ENCODE measurements at places on chromosomes 3 and 15. TPM values are rescaled to one million over a fixed set of nuclear protein-coding genes. Genes with fewer than 3 reads are reported as not detected.

The ZBBX gene
- total RNA-seq, result 1.0 TPM

The GOLGA6L4 gene
- not detected for total RNA-seq

GRCh38 chr3:67601919-67602608 lies 52.3 kb downstream of the SUCLG2 start:
- no peak for DNase-seq

DNA sequence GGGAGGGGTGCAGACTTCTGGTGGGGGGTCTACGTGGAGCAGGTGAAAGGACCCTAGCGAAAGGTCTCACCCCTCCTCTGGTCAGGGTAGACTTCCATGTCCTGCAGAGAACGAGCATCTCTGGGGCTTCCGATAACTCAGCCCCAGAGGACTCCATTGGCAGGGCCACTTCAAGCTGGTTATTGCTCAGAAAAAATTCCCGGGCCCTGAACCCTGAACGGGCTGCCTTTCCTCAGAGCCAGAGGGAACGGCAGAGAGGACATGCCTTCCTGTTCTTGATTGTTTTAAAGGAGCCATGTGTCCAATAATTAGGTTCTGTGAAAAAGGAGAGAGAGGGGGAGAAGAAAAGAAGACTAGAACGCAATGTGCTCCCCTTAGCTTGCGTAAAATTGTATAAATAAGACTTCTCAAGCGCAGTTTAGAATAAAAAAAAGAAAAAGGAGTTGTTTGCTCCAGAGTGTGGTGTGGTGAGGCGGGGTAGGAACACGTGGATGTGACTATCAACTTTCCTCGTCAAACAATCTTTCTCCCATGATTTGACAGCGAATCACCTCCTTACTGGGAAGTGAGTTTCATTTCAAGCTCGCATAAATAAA lies 193.4 kb upstream of the UBE2E1 start:
- DNase-seq, result no peak

GRCh38 chr3:55824406-55824805 lies 337.3 kb upstream of the WNT5A start:
- no peak for DNase-seq
